ENCODE measurements at places on chromosomes 3 and 15.

GRCh38 chr3:194565597-194566190 is 67.5 kb downstream of the TMEM44 start:
- no peak for DNase-seq

- DNase-seq, result no peak
Observed at GRCh38 chr3:152350139-152350538, 81.4 kb downstream of the MBNL1 start.

- DNase-seq, result no peak
Observed at GRCh38 chr3:4540267-4540666, 47.1 kb downstream of the ITPR1 start.

- no peak for DNase-seq
Observed at GRCh38 chr15:77650265-77650664, 17.6 kb upstream of the LINGO1 start.

GRCh38 chr15:56968821-56969220 is 50.4 kb downstream of the TCF12 start:
- DNase-seq, result no peak

DNA sequence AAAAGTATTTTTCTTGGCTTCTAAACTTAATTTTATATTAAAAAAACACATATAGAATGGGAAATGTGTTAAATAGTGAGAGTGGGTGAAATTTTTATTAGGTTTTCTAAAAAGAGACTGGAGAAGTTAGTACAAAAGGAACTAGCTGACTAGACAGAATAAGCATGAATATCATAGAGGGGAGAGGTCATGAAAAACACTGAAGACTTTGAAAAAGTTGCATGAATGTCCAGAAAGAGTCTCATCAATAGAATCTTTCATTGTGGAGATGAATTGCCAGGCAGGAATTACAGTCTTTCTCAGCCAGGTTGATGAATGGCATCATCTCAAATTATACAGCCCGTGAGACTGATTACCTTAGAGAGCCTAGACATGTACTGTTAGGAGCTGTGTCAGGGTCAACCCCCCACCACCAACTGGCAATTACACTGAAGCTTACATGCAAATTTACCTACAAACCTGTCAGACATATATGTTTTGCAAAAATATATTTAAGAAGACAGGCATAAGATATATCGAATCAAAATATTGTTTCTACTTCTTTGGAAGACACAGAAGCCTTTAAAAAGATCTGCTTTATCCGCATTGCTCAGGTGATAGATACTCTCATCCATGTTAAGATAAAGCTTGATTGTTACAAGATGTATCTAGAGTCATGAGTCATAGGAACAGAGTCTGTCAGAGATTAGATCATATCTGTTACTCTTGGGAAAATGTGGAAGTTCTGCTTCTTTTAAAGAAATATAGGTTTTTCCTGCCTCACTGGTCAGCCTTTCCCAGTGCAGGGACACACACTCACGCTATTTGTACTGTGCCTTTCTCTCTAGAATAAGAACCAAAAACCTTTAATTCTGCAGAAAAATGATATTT is 34.8 kb upstream of the PFN2 start:
- DNase-seq, result no peak

- DNase-seq, result no peak
Observed at GRCh38 chr3:192906940-192907339, 10.7 kb downstream of the MB21D2 start.

- no peak for DNase-seq
Observed at GRCh38 chr15:30043211-30043655, 39.5 kb upstream of the GOLGA8J start.

- peak; percentile 19 for DNase-seq
Observed at GRCh38 chr15:42704492-42704926, 32.4 kb downstream of the CDAN1 start.

DNA sequence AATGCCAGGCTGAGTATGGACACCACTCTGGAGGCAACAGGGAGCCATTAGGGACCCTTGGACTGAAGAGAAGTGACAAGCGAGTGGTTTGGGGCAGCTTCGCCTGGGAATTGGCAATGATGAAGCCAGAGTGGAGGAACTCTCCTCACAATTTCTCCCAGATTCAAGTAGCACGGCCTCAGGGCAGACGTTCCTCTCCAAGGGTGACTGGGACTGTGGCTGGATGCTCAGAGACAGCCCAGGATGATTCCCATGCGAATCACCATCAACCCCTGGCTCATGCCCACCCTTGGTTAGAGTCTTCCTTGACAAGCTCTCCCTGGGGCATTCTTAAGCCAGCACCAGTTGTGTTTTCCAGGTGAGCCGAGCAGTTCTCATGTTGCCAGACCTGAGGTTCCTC is 16.3 kb upstream of the DOCK3 start:
- DNase-seq, result no peak

GRCh38 chr3:98359993-98360675 is 6.5 kb downstream of the OR5K4 start:
- DNase-seq, result no peak

DNA sequence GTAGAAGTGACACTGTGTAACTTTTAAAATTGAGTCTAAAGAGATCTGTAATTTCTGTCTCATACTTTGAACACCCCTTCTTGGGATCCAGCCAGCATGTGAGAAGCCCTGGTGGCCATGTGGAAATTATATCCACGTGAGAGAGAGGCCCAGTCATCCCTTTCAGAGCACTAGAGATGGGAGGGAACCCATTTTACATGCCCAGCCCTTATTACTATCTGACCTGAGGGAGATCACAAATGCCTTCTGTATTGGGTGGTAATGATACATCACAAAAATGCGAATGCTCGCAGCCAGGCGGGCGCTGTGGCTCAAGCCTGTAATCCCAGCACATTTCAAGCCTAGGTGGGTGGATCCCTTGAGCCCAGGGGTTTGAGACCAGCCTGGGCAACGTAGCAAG is 27.3 kb upstream of the TRAK1 start:
- DNase-seq, result no peak

DNA sequence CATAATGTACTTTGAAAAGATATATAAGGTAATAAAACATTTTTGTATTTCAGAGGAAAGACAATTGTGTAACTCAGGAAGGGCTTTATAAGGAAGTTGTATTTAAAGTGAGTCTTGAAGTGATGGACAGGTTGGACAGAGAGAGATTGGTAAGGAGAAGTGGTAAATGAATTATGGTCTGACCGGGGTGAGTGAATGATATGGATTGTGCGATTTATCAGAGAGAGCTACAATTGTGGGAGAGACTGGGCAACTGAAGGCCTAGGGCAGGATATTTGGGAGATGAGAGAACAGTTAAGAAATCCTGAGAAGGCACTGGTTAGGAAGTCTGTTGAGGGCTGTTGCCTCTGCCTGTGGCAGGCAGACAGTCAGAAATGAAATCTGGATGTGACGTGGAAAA is 14.8 kb downstream of the IL1RAP start:
- DNase-seq, result no peak

- no peak for DNase-seq
Observed at GRCh38 chr15:70356919-70357318, 259.2 kb upstream of the TLE3 start.

- no peak for DNase-seq
Observed at GRCh38 chr3:194139071-194139813, 3.3 kb downstream of the HES1 start.

GRCh38 chr3:142944342-142944741 is 19.1 kb downstream of the PAQR9 start:
- DNase-seq, result no peak

DNA sequence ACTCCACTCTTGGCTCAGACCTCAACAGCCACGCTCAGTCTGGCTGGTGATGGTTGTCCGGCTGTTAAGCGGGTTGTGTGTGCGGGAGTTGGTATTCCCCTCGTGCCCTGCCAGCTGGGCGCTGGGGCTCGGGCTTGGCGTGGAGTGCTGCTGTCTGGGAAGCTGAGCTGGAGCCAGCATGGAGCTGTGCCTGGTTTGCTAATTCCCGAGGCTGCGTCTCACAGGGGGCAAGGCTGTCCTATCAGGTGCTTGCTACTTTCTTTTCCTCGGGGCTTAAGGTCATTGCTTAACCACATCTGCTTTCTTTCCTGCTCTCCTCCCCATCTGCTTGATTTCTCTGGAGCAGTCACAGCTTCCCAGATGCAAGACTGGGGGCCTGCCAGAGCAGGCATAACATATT is 29.9 kb downstream of the PDIA5 start:
- DNase-seq, result no peak

- no peak for DNase-seq
Observed at GRCh38 chr3:50265571-50265970, 3.4 kb upstream of the SEMA3B start.

- no peak for DNase-seq
Observed at GRCh38 chr3:47370887-47371697, 9.7 kb upstream of the PTPN23 start.

DNA sequence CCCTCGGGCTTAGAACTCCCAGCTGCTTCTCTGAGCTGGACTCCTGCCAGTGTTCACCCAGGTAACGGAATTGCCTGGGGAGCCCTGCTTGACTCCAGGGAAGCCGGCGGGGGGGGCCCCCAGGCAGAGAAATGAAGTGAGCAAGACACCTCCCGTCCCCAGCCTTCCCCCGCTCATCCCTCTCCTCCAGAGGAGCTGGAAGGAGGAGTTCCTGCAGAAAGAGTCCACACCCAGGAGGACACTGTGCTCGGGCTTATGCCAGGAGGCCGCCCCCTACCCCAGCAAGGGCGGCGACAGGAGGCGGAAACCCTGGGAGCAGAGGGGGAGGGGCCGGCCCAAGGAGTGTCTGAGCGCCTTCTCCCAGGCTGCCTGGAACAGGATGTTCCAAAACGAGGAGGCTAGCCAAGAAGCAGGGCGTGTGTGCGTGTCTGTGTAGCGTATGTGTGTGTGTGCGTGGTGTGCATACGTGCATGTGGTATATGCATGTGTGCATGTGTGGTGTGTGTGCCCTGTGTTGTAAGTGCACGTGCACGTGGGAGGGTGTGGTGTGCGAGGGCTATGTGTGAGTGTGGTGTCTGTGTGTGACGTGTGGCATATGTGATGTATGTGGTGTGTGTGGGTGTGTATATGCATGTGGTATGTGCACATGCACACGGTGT is 511.3 kb downstream of the SHQ1 start:
- DNase-seq, result no peak

GRCh38 chr3:70716832-70717231 is 404.4 kb upstream of the MDFIC2 start:
- DNase-seq, result no peak

DNA sequence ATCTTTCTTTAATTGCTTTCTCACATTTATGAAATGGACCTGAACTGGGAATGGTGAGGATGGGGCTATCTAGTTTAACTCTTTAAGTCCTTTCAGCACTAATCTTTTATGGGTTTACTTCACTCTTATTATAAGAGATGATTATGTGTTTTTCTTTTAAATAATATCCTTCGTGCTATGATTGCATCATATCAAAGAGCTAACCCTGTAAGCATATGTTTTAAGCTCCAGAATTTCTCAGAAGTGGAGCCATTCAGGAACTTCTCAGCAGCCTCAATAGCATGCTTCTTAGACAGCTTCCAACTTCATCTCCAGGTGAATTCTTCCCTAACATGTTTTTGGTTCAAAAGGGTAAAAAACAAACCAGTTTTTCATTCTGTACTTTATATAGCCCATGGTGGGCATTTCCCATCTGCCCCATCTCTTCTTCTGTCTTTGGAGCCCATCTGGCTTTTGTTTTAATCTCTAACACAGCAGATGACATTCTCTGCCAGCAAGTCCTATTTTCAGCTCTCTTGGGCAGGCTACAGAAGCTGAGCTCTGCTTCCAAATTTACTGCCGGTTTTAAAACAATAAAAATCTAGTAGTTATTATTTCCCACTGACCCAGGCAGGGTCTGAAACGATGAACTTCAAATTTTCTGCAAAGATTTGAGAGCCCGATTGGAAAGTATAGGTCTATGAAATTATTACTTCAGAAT is 26.8 kb upstream of the IL1RAP start:
- DNase-seq, result no peak

DNA sequence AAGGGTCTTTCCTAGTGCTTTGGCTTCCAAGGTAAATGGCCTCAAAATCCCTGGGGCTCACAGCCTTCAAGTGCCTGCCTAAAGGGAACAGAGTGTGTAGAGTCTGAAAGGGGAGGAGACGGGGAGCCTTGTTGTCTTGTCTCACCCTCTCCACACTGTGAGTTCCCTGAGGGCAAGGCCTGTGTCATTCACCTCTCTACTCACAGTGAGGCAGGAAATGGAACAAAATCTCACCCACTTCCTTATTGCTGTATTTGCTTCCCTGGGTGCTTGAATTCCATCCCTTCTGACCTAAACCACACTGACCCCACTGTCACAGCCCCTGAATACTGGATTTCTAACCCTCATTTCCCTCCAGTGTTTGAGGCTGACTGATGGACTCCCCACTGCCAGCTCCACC is 197.5 kb downstream of the EPHB1 start:
- DNase-seq, result no peak

DNA sequence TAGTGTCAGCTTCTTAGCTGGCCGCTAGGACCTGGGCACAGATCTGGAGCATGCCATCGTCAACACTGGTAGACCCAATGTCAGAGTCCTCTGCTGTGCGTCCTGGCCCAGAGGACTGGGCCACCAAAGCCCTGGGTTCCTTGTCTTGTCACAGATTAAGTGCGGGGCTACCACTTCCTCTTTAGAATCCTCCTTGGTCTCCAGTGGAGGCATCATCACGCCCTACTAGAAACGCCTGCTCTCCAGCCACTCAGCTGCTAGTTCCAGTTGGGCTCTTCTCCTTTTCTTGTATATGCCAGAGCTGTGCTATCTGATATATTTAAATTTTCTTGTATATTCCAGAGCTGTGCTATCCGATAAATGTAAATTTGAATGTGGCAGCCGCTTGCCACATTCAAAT is 11.2 kb downstream of the PPCDC start:
- no peak for DNase-seq

GRCh38 chr15:73585871-73586654 is 47.1 kb downstream of the NPTN start:
- DNase-seq, result no peak

DNA sequence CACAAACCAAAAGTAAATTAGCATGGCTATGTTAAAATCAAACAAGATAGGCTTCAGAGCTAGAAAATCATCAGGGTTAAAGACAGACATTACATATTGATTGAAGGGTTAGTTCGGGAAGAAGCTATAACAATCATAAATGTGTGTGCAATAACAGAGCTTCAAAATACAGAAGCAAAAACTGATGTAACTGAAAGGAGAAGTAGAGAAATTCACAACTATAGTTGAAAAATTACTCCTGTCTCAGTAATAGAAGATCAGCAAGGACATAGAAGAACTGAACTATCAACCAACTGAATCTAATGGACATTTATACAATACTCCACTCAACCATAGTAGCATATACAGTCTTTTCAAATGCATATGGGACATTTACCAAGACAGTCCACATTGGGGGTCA is 59.4 kb downstream of the MCTP2 start:
- DNase-seq, result no peak

Measured in stimulated activated CD8-positive, alpha-beta memory T cell treated with anti-CD3 and anti-CD28 coated beads, Interleukin-4, amount 100 ng/mL, for 4 hours (primary cell).